Hypothalamus (tissue), 51 donors: ENCODE measurements at places on chromosomes 2 and 18.

DNA sequence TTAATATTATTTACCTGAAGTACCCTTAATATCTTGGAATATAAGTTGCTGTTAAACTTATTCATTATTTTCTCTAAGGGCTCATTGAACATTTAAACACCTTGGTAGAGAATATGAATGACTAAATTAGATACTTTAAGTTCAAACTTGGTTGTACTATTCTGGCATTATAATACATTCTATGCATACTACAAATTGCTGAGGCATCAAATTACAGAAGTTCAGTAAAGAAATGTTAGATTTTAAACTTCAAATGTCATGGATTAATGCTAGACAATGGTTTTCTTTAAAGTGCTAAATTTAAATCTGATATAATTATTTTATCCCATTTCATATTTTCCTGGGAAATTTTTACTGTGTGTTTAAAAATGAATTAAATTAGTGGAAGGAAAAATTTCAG is 63.1 kb downstream of the CDCA7 start:
- no peak for DNase-seq

GRCh38 chr2:18273205-18273604 is 287.2 kb downstream of the RDH14 start:
- DNase-seq: no peak

- no peak for DNase-seq
Observed at GRCh38 chr2:9744256-9745004, 98.8 kb upstream of the TAF1B start.

- no peak for DNase-seq
Observed at GRCh38 chr2:86037141-86037794, 68.4 kb downstream of the POLR1A start.

GRCh38 chr18:35549564-35549963 is 32.0 kb upstream of the GALNT1 start:
- DNase-seq: no peak

DNA sequence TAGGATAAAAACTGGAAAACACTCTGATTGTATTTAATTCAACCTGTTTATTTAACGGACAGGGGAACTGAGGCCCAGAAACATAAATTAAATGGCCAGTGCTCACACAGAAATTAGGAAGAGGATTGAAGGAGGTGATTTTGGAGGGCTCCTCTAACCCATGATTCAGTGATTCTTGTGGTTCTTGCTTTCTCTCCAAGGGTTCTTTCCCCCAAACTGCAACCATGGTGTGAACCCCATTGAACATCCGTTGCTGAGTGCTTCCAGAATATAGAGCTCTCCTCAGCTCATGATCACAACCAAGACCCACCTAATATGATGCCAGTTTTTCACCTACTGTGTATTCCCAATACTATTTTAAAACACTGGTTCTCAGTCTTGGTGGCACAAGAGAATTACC is 41.4 kb downstream of the BMP10 start:
- DNase-seq: no peak

GRCh38 chr2:150485114-150485870 is 2.2 kb downstream of the RND3 start:
- peak; percentile 50 for DNase-seq

- DNase-seq: no peak
Observed at GRCh38 chr2:201261906-201262305, 1.6 kb downstream of the CASP8 start.

DNA sequence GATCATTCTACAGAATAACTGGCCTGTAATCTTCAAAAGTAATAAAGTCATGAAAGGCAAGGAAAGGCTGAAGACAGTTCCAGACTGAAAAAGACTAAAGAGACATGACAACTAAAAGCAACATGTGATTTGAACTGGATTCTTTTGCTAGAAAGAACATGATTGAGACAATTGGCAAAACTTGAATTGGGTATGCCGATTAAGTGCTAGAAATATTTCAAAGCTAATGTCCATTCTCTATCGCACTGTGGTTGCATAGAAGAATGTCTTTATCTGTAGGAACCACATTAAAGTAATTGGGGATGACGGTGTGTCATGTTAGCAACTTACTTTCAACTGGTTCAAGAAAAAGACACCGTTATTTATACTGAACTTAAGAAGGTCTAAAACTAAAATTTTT is 98.5 kb downstream of the EXOC6B start:
- no peak for DNase-seq

DNA sequence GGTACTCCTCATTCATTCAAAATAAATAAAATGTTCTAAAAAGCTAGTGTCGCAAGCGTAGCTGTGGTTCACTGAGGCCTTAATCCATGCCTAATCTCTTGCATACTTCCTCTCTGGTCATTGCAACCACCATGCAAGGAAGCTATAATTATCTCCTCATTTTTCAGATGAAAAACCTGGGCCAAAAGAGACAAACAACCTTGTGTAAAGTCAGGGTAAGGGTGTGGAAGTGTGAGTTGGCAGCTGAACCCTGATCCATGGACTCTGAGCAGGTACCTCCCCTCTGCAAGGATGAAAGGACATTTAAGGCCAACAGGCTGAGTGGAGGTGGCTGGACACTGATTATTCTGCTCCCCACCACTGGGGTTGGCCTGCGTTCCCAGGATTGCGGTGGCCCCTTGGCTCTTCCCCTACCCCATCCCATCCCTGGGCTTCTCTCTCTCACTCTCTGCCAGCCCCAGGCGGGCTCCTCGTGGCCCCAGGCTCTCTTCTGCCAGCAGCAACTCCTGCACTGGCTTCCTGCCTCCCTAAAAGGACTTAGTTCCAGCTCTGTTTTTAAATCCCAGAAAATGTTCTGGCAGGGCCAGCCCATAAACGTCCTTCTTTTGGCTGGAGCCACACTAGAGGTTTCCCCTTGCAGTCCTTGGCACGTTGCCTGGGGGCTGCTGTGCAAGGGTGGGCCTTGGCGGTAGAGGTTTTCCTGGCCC is 72.0 kb upstream of the AFF3 start:
- no peak for DNase-seq

DNA sequence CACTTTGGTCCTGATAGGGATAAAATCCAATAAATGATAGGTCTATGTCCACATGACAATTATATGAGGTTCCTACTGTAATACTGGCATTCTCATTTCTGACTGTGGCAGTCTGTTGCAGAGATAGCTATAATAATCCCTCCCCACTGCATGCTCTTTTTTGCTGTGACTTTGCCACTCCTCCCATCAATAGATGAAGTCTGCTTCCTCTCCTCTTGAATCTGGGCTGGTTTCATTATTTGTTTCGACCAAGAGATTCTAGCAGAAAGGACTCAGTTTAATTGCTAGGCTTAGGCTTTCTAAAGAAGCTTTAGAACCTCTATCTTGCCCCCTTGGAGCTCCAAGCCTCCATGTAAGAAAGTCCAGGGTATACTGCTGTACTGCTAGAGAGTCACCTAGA is 23.3 kb upstream of the CREB1 start:
- no peak for DNase-seq

GRCh38 chr2:85455552-85456090 is 37.1 kb downstream of the SH2D6 start:
- DNase-seq: no peak
